ENCODE measurements at places on chromosomes 6 and 20.

GRCh38 chr6:28643017-28643740 is 117.5 kb downstream of the GPX5 start:
- no peak for DNase-seq

DNA sequence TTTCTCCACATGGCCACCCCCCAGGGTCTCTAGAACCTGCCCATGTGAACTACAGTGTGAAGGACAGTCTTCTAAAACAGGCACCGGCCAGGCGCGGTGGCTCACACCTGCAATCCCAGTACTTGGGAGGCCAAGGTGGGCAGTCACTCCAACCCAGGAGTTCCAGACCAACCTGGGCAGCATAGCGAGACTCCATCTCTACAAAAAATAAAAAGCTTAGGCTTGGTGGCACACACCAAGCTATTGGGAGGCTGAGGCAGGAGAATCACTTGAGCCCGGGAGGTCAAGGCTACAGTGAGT is 13.7 kb downstream of the ACSS1 start:
- no peak for DNase-seq

DNA sequence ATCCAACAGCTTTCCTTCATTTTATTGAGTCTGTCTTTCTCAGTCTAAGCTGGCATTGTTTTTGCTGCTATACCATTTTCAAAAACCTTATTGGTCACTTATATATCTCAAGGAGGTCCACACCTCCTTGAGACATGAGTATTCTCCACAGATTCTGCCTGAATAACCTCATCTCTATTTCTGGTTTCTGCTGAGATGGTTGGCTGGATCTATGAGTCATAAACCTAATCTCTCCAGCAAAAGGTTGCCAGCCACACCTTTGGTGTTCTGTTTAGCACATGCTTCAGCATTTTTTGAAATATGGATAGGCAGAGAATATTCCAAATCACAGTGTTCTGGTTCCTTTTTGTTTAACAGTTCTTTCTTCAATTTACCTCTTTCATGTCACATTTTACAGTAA is 40.8 kb upstream of the TMEM244 start:
- no peak for DNase-seq

GRCh38 chr6:14596410-14596809 is 478.8 kb downstream of the CD83 start:
- no peak for DNase-seq

- no peak for DNase-seq
These were observed 58.0 kb downstream of the RIPOR3 start for GRCh38 chr20:50633361-50633760.

DNA sequence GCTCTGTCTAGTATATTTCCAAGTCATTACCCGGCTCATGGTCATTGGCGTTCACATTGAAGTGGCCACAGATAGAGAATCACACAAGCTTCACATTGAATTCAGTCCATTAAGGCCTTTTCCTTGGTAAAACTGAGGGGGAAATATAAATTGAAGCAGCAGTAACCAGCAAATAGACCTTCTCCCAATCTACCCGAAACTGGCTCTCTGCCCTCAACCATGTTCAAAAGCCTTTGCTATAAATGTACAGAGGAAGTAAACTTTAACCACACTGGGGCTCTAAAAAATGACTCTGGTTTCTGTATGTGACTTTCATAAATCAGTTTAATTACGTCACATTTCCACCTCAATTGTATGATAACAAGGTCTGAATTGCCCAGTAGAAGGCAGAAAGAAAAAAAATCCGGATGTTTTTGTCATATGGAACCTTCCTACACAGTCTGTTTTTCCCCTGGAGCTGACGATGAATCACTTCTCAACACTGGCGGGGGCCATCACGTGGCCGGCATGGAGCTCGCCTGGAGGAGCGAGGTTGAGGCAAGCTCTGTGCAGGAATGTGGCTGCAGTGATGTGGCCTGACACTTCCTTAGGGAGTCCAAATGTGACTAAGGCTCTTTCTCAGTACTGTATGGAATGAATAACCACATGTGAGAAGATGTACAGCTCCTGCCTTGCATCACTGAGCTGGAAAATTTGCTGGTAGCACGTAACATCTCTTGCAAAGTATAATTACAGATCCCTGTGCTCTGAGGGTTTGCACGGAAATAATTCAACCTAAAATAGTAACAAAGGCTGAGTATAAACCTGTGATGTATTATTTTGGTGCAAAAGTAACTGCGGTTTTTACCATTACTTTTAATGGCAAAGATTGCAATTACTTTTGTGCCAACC is 58.6 kb upstream of the SNX9 start:
- DNase-seq = peak; percentile 67

DNA sequence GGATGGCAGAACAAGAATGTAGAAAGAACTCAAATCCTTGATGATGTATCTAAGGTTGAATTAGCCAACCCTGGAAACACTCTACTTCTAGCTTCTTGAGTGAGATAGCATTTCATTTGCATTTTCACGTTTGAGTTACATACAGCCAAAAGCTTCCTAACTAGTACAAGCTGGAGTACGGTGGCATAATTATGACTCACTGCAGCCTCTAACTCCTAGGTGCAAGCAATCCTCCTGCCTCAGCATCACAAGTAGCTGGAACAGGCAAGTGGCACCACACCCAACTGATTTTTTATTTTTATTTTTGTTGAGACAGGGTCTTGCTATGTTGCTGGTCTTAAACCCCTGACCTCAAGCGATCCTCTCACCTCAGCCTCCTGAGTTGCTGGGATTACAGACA is 36.5 kb upstream of the STK35 start:
- no peak for DNase-seq

DNA sequence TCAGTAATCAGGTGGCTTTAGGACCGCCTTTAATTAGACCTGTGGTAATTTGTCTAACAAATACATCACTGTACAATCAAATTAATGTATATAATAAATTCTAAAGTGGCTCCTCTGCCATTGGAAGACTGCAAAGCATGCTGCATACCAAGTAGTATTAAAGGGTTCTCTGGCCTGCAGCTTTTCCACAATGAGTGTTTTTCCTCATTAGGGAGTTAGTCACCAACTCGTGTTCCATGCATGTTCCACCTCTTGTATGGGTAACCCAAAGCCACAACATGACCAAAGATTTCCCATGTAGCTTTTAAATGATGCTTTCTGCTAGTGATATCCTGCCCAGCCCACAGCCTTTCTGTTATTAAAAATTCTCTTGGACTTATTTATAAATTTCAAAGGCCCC is 218.7 kb downstream of the FUT9 start:
- no peak for DNase-seq

- no peak for DNase-seq
These were observed 42.8 kb downstream of the HNF4A start for GRCh38 chr20:44398335-44398734.

DNA sequence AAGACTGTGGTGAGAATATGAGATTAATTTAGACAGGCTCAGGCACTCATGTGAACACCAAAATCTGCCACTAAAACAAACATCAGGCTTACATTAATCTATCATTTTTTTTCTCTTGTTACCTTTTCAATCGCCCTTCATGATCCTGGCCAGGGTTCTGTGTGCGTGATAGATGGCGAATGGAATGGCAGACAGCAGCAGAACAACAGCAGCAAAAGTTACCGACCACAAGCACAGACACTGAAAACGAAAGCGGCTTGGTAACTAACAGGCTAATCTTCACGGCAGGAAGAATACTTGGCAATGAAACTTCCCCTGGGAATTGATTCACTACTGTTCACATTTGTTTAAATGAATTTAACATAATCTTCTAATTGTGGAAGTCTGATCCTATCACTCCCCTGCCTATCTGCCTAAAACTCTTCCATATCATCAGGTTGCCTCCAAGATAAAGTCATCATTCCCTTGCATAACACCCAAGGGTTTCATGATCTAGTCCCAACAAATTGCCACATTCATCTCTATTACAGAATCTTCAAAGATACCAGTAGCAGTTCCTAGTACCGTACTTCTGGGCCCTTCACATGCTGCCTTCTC is 28.7 kb downstream of the PTPRK start:
- DNase-seq = no peak

GRCh38 chr6:158780988-158781691 is 38.0 kb downstream of the EZR start:
- no peak for DNase-seq

GRCh38 chr6:157989541-157990289 is 8.1 kb downstream of the SYNJ2 start:
- DNase-seq = no peak

DNA sequence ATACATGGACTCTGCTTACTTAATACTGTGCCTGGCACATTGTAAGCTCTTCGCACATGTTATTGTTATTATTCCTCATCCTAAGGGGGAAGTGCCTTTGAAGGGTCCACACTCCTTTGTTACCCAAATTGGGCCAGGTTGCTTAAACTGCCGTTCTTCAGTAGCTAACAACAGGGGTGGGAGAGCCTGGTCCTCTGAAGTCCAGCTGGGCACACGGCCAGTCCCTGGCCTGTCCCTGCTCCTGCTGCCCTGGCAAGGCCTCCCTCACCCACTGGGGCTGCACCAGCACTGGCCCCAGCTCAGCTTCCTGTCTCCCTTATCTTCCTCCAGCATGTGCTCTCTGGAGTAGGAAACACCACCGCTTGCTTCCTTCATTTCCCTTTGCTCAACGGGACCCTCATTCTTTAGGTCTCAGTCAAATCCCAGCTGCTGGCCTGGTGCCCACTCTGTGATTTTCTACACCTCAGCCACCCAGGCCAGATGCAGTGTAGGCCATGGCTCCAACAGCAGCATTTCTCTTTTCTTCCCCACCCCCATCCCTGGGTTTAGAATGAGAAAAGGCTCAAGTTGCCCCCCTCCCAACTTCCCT is 5.5 kb upstream of the PROCR start:
- DNase-seq = no peak

GRCh38 chr6:14453712-14454472 is 336.3 kb downstream of the CD83 start:
- DNase-seq = no peak

GRCh38 chr6:148793721-148794120 is 46.9 kb downstream of the UST start:
- DNase-seq = no peak

- DNase-seq = no peak
These were observed 323.3 kb downstream of the BMP2 start for GRCh38 chr20:7090811-7091210.

DNA sequence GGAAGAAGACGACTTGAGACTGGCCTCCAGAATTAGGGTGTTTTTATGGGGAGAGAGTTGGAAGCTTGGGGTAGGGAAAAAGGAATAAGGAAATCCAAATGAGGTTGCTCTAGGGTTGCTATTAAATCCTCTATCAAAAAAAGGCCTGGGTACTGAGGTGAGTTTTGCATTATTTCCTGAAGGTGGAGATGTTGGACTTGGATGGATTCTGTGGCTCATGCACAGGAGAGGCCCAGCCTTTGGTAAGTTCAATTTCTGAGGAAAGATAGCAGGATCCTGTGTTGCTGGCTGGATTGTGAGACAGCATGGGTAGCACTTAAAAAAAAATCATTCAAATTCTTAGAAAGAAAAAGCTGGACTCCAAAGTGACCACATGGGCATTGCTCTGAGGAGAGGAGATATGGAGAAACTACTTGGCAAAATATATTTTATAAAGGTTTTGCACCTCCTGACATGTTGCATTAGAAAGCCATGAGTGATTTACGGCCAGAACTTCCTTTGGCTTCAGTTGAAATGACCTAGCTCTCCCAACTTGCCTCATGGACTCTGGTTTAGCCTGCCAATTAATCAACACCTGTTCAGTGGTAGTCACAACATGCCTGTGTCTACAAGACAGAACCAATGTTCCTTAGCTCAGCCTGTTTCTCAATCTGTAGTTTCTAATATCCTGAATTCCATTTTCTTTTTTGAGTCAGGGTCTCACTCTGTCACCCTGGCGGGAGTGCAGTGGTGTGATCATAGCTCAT is 152.1 kb upstream of the RALGAPA2 start:
- no peak for DNase-seq

GRCh38 chr6:36610956-36611336 is 16.8 kb downstream of the SRSF3 start:
- DNase-seq = no peak

DNA sequence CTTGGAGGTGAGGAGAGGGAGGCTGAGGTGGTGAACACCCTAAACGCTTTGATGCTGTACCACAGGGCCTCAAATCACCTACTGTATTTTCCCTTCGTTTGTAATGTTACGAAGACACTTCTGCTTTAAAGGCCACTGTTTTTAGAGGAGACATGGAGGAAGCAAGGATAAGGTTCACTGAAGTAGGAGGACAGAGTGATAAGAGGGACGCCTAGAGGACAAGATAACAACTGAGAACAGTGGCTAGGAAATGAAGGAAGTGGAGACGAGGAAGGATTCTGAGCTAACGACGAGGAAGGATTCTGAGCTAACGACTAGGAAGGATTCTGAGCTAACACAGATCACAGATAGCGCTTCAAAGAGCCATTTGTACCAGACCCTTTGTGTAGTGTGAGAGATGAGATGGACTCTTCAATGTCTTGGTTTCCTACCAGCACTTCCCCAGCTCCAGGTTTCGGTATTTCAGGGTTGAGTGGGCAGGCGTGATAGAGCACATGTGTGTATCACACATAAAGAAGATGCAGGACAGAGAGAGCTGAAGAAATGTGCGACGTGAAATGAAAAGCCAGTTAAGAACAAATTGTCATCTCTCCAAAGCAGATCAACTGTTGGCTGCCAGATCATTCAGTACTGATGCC is 7.5 kb downstream of the SF3B5 start:
- no peak for DNase-seq

DNA sequence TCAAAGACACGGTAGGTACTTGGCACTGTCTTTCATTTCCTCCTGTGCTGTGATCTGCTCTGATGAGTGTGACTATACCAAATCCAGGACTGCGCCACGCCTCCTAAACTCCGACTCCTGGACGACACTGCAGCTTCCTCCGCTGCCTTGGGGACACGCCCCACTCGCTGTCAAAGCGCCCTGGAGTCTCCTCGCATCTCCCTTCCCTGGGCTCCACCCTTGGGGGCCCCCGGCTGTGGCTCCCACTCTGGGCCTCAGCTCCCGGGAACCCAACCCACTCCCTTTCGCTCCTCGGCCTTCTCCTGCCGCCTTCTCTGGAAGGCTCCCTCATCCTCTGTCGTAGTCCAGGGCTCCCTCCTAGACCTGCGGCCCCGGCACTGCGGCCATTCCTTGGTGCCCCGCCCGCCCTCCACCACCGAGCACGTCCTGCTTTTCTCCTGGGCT is 61.2 kb downstream of the RSPH3 start:
- DNase-seq = no peak

DNA sequence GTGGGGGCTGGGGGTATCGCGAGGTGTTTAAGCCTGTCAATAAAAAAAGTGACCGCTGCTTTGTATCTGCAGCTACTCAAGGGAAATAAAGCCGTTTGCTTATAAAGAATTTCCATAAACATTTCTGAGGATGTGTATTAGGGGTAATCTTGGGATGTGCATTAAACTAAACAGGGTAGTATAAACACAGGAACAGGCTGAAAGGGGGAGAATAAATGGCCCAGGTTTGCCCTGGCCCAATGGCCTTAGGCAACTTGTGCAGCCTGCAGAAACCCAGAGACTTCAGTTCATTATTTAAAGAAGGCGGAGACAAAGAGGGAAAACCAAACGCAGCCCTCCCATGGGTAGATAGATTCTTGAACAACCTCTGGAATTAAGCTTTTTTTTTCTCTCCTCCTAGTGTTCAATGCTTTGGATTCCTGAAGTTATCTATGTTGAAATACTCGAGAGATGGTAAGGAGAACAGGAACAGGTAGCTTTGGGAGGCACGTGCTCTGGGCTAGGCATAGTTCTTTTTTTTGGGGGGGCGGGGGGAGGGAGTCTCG is 35.6 kb upstream of the SALL4 start:
- no peak for DNase-seq

Data from stimulated activated CD4-positive, alpha-beta T cell treated with anti-CD3 and anti-CD28 coated beads, Interleukin-1b, Interleukin-23, amount 100 ng/mL, for 4 hours (primary cell).